ENCODE measurements at places on chromosomes 2 and 18.

DNA sequence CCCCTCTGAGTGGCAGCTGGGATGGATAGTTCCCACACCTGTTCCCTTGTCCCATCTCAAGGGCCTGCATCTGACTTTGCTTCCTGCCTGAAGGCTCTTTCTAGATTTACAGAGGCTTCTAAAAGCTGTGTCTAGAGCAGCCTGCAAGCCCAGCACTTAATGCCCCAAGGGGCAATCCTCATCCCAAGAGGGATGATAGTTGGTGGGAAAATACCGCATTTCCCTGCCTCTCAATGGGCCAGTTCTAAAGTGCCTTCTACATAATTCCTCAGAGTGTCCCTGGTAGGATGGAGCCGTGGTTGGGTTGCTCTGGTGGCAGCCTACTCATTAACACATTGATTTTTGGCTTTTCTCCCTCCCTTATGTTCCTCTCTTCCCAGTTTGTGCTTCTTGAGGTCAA lies 29.5 kb downstream of the LAMA3 start:
- no peak for DNase-seq

DNA sequence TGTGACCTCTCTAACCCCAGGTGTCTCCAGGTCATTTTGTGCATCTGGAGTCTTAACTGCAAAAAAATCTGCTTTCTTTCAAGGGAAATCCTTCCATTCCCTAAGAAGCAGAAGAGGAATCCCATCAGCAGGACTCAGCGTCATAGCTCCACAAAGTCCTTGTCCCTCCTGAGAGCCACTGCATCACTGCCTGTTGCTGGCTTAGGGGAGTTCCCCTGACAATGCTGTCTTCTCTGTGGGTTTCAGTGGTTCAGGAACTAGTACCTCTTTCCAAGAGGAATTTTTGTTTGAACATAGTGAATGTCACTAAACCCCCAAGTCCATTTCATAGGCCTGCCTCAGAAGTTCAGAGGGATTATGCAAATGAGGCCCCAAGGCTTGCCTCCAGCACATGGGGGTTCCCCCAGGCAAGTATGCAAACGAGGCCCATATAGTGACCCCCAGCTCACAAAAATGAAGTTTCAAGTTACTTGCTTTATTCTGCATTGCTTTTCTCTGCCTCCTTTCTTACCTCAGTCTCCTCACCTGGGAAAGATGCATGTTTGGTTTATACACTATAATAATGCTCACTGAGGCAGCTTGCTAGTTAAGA lies 513.9 kb upstream of the MEX3C start:
- DNase-seq, result no peak

GRCh38 chr18:9321017-9321452 lies 13.5 kb upstream of the TWSG1 start:
- no peak for DNase-seq

DNA sequence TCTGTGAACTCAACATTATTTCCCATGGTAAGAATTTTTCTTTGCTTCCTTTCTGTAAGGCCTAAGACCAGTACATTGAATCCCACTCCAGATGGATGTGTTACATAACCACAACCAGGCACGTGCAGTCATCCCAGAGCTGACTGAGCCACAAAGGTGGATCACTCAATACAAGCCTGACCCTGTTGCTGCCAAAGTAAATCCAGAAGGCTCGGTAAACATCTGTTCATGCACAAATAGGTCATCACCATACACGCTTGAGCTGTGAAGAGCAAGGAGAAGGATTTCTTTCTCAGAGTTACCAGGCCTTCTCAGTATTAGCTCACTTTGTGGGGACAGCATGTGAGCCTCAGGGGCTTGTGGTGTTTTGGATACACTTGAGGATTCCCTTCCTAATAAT lies 791.4 kb upstream of the FANCL start:
- no peak for DNase-seq

DNA sequence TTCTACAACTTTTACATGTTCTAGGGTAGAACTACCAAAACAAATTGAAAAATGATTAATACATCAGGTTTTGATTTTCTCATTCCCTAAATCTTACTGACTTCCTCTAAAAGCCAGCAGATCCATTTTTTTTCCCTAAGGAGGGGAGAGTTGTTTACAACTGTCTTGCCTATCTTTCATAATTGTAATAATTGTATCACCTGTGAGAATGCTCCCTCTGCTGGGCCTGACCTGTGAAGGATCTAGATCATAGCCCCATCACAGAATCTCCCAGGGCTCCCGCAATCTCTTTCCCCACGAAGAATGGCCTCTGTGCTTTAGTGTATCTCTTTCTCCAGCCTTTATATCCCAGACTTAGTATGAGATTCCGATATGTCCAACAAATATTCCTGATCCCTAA lies 9.1 kb downstream of the LOXL3 start:
- no peak for DNase-seq

- no peak for DNase-seq
Measured at GRCh38 chr2:127620866-127621265, 25.1 kb upstream of the GPR17 start.

DNA sequence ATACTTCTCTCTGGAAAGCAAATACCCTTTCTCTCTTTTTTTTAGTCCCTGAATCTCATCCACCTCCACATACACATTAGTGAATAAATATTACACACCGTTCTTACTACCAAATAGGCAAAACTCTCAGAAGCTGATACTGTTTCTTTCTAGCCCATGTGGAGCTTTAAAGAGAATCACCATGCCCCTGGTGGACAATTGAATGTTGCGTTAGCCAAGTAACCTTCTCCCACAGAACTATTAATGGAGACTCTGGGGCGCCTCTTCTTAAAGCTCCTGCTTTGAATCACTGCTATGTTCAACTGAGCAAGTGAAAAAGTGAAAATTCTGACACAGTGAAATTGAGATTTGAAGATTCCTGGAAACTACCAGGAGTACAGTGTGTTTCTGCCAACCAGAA lies 522.8 kb upstream of the CDH7 start:
- DNase-seq, result no peak

DNA sequence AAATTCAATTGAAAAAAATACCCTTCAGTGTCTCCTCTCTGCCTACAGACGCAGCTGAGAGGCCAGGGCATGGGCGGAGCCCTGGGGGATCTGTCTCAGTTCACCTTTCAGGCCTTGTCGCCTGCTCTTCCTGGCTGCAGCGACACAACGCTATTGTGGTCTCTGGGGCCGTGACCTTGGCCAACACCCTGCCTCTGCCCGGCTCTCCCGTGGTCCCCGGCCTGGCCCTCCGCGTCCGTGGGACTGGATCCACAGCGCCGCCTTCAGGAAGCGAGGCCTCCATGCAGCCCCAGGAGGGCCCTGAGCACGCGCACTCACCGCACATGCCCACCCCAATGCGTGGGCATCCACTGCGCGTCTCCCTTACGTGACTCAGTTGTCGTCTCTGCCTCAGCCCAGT lies 81.1 kb downstream of the MRPS9 start:
- DNase-seq, result no peak

GRCh38 chr2:226885769-226886435 lies 50.0 kb downstream of the RHBDD1 start:
- DNase-seq, result no peak

DNA sequence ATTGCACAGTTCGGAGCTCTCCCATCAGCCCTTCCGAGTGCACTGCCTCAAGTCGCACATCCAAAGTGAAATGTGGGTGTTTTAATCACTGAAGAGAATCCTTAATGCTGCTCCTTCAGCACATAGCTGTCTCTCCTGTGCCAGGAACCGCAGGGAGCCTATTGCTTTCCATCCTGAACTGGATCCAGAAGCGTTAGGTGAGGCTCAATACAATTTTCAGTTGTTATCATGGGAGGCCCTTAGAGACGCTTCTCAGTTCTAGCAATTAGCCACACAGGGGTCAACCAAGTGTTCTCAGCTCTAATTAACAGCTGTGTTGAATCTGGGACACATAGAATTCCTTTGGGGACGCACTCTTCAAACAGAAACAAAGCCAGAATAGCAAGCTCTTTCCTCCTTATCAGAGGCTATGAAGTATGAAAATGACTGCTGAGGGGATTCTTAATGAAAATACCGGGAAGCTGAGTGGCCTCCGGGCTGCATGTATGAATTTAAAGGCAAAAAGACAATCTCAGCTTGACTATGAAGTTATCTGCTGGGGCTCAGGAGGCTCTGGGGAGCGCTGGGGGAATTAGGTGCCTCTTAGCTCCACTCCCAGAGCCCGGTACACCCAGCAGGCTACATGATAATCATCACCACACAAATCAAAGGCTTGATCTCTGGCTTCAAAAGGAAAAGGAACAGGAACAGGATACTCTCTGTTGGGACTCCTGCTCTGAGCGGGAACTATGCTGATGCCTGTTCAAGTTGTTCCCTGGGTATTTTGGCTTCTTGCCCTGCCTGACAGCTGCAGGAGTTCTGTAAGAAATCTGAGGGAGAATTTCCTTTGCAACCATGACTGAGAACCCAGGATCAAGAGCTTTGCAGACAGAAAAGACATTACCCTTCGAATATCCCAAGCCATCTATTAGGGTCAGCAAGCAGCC lies 55.4 kb upstream of the NCOA1 start:
- DNase-seq, result no peak

DNA sequence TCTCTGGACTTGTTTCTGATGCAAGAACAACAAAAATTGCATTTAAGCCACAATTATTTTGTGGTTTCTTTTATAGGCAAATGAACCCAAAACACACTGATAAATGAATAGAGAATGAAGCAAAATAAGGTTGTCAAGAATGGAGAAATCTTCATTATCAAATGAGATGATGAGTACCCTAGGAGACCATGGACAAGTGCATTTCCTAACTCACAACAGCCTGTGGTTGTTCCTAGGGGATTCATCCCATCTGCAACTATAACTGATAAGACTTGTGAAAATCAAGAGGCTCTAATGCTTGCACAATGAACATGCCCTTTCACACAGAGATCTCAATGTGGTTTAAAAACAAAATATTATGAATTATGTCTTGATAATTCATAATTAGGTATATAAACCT lies 159.9 kb downstream of the PDE1A start:
- no peak for DNase-seq

DNA sequence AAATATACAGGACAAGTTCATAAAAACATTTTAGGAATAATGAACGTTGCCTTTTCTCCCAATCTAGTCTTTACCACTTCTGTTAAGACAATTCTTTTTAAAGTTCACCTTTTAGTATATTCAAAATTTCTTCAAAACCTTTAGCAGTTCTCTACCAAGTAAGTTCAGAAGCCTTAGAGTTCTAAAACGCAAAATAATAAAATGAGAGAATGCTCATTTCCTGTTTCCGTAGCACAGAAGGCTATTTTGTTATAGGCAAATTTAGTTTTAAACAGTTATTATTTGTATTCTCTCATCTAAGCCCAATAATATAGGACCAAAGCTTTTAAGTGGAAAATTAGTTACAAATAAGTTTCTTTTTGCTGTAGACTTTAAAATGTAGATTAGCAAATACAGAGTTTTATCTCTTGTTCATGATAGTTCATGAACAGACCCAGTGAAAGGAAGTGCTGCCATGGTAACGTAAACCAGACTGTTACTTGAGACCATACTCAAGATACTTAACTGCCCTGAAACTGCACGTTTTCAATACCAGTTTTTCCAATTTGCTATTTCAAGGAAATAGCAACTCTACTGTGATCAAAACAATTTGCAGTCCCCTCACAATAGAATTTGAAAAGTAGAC lies 173.1 kb upstream of the STON1 start:
- no peak for DNase-seq

DNA sequence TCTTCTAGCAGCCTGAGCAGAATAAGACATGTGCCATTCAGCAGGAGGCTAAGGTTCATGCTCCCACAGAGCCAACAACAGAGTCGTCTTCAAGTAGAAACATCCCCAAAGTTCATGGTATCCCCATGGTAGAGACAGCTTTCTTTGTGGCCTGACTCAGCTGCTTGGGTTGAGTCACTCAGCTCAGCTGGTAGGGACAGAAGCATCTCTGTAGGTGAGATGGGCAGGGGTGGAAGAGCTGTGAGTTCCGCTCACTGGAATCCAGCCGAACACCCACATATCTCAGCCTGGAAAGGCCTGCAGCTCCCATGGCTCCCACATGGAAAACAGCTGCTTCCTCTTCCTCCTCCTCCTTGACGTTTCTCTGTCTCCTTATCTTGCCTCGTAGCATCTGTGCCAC lies 792.7 kb downstream of the RNF144A start:
- DNase-seq, result no peak

- no peak for DNase-seq
Measured at GRCh38 chr2:6934345-6934744, 17.1 kb downstream of the RNF144A start.

DNA sequence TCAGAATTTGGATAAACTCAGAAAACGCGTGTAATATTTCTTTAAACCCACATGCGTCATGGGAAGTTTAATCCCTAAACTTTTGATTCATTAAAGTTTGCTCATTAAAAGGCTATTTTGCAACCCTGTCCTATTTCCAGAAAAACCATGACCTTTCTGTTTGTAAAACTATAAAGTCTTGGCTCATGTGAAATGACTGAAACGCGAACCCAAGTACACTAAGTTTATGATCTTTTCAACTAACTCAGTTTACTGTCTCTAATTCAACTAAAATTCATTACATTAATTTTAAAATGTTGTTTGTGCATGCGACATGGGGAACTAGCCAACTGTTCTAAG lies 3.9 kb upstream of the RPL31 start:
- no peak for DNase-seq

DNA sequence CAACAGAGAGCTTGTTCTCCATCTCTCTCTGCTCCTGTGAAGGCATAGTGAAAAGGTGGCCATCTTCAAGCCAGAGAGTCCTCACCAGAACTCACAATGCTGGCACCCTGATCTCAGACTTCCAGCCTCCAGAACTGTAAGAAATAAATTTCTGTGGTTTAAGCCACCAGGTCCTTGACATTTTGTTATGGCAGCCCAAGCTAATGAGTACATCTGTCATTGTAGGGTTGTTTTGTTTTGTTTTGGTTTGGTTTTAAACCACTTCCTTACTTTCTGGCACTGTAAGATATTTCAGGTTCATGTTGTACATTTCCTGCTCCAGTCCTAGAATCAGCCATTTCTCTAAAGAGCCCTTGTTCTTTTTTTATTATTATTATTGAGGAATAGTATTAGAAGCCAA lies 171.2 kb downstream of the CPS1 start:
- no peak for DNase-seq

DNA sequence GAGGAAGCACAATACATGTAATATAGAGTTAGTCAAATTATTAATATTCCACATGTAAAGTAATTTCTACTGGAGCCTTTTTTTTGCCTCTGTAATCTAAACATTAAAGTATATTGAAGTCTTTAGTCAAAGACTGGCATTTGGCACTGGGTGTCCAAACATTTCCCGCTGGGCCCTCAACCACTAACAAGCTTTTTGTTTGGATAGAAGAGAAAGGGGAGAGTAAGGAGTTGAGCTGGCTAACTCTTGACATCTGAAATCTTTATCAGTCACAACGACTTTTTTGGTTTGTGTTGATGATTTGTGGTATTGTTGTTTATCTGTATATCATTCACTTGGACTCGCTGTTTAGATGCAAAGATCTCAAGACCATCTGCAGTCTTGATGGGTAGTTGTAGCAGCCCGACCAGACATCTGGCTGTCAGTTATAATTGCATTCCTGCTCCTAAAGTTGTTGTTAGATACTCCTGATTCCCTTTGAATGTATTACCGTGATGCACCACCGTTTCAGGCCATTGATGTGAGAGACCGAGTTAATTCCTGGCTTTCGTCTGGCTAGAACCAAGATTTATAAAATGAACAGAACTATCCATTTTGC lies 379.6 kb downstream of the MTX2 start:
- DNase-seq, result no peak

- no peak for DNase-seq
Measured at GRCh38 chr2:175937216-175937615, 64.9 kb downstream of the LNPK start.
